ENCODE measurements at places on chromosomes 11 and 22.

DNA sequence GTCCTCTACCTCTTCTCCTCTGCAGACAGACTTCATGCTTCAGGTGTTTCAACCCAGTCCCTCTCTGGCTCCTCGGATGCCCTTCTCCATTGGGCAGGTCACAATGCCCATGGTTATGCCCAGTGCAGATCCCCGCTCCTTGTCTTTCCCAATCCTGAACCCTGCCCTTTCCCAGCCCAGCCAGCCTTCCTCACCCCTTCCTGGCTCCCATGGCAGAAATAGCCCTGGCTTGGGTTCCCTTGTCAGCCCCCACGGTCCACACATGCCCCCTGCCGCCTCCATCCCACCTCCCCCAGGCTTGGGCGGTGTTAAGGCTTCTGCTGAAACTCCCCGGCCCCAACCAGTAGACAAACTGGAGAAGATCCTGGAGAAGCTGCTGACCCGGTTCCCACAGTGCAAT, 9.3 kb upstream of the BACE1-AS start:
- no peak for DNase-seq

DNA sequence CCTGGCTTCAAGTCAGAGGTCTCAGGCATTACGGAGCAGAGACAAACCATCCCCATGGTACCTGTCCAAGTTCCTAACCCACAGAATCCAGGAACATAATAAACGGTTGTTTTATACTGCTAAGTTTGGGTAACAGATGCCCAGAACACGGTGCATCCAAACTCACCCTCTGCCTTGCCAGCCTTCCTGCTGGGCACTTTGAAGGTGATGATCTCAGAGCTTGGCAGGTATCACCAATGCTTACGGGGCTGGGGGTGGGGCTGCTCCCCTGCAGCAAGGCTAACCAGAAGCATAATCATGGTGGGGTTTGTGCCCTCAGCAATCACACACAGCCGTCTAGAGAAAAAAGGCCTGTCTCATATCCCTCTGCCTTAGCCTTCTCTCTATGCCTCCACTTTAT, 27.1 kb downstream of the DKK3 start:
- no peak for DNase-seq

DNA sequence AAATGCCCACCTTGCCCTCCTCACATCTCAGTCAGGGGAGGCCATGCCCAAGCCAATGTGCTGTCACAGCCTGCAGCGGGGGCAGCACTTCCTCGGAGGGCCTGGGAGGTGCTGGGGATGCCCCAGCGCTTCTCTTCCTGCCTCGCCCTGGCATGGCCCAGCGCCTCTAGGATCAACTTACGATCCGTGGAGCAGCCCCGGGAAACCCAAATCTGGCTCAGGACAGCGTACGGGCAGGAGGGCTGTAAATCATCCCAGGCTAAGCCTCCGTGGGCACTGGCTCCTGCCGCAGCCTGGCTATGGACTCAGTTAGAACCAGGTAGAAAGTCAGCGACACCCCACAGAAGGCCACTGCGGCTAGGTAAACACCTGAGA, 60.9 kb upstream of the EMID1 start:
- no peak for DNase-seq

DNA sequence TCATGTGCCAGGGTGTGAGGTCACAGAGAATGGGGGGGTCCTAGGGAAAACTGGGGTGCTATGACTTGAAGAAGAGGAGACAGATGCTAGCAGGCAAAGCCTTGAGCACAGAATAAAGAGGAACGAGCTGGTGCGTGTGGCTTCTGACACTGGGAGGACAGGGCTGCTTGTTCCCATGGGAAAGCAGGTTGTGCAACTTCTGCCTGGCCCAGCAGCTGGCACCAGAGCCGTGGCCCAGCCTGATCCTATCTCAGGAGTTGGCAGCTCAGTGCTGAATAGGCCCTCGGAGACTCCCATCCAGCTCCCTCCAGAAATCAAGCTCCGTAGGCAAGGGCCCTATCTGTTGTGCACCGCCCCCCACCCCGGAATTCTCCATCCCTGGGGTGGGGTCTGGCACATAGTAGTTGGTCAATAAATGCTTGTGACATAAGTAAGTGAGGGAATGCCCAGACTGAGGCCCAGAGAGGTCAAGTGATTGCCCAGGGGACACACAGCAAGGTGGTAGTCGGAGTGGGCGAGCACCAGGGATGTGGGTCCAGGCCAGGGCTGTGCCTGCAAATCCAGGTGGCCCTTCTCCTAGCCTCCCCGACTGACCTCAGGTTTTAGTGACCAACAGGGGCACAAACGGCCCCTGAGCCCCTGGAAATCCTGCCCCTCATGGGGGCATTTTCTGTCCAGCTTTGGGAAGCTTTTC, 19.5 kb upstream of the FADD start:
- no peak for DNase-seq

GRCh38 chr22:27307545-27308247, 493.9 kb downstream of the MN1 start:
- no peak for DNase-seq

DNA sequence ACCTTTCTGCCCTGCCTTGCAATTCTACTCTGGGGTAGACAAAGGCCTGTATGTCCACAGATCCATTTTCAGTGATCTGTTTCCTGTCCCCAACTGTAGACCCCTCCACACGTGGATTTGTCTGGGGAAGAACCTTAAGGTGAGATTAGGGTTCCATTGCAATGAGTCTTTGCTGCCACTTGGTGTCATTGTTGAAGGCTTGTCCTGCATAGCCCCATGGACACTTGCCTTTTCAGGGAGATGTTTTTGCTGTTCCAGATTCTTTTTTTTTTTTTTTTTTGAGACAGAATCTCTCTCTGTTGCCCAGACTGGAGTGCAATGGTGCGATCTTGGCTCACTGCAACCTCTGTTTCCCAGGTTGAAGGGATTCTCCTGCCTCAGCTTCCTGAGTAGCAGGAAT, 21.8 kb downstream of the SERPING1 start:
- DNase-seq = no peak

- no peak for DNase-seq
Measured at GRCh38 chr22:42368379-42369249, 63.6 kb downstream of the NFAM1 start.

GRCh38 chr11:72787216-72788104, 6.4 kb downstream of the STARD10 start:
- DNase-seq = no peak

DNA sequence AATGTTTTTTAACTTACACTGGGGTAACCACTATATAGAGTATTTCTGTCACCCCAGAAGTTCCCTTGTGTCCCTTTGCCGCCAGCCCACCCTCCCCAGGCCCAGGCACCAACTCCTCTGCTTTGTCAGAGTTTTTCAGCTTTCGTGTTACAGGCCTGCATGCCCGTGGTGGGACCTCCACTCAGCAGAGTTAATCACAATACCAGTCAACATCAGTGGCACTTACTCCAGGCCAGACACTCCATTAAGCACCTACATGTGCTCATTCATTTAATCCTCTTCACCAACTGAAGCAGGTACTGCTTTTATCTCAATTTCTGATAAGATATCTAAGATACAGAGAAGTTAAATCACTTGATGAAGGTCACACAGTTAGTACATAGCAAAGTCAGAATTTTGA, 63.3 kb downstream of the LIF start:
- no peak for DNase-seq

DNA sequence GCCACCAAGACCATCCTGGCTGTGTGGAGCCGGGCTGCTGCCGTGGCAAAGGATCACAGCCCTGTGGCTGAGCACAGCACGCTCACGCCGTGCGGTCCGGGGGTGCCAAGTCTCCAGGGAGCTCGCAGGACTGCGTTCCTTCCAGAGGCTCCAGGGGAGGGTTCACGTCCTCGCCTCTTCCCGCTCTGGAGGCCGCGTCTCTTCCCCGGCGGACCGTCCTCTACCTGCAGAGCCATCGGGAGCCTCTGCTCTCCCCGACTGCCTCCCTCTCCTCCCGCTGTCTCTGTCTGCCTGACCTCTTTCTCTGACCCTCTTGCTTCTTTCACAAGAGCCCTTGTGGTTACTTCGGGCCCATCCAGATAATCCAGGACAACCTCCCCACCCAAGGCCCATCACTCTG, 11.4 kb upstream of the MUC5AC start:
- no peak for DNase-seq

GRCh38 chr11:7677796-7678201, 4.5 kb upstream of the CYB5R2 start:
- peak; percentile 87 for DNase-seq

DNA sequence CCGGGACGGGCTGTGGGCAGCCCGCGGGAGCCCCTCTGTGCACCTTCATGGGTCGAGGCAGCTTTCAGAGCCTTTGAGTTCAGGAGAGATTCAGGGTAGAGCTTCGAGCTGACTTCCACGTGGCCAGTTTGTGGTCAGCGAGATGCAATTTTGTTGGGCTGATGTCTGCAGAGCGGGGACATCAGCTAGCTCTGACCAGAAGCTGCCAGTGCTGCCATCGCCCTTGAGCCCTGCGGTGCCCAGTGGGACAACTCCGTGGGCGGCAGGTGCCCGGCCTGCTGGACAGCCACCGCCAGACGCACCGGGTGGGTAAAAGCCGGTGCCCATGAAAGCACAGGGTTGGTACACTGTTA, 719 bp downstream of the TALDO1 start:
- DNase-seq = no peak

- no peak for DNase-seq
Measured at GRCh38 chr22:49170053-49170452, 657.6 kb downstream of the BRD1 start.

DNA sequence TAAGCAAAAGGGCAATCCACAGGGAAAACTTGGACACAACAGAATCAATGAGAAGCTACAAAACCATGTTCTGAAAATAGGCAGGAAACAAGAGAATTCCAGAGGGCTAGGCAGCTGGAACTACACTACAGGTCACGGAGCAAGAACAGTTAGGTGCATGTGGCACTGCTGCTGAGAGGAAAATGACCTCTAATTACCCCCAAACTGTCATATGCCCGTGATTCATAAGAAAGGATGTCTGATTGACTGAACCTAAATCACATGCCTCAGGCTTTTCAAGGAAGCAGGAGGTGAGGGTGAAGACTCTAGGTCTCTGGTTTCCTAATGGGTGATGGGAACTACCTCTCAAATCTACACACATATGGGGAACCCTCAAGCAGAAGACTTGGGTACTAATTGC, 17.9 kb upstream of the RRAS2 start:
- no peak for DNase-seq

DNA sequence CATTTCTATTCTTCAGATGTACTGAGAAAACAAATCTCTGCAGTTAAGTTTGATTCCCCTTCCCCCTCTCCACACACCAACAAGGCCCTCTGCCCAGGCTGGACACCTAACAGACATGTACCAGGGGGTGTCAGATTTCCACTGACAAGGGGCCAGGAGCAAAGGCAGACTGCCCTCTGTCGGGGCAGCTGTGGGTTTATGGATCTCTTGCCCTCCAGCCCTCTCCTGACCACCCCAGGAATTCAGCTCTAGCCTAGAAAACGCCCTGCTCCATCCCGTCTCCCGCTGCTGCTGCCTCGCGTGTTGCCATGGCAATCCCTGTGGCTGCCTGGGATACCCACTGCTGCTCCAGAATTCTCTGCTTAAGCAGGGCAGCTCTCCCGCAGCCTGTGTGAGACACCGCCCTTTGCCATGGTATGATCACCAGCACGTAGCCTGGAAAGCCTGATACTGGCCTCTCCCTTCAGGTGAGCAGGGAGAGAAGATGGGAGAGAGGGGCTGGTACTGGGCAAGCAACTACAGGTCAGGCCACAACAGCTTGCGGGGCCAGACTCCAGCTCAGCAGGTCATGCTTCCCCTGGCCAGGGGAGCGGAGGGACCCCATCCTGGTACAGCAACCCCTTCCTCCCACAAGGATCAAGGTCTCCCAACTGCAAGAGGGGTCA, 41.6 kb downstream of the BUD13 start:
- DNase-seq = no peak

GRCh38 chr11:46112961-46113607, 8.2 kb downstream of the PHF21A start:
- peak; percentile 60 for DNase-seq

- no peak for DNase-seq
Measured at GRCh38 chr11:65445101-65445603, 22.6 kb downstream of the NEAT1 start.

DNA sequence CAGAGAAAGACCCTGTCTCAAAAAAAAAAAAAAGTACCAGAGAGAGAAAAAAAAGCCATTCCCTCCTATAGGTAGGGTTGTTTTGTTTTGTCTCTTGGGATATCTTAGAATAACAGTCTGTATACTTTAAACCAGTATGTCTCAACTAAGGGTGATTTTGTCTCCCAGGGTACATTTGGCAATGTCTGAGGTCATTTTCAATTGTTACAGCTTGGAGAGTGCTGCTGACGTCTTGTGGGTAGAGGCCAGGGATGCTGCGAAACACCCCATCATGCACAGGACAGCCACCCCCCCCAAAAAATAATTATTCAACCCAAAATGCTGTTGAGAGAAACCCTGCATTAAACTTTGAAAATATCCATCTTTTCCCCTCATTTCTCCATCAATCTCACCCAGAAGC, 56.1 kb upstream of the CRTAM start:
- DNase-seq = no peak

DNA sequence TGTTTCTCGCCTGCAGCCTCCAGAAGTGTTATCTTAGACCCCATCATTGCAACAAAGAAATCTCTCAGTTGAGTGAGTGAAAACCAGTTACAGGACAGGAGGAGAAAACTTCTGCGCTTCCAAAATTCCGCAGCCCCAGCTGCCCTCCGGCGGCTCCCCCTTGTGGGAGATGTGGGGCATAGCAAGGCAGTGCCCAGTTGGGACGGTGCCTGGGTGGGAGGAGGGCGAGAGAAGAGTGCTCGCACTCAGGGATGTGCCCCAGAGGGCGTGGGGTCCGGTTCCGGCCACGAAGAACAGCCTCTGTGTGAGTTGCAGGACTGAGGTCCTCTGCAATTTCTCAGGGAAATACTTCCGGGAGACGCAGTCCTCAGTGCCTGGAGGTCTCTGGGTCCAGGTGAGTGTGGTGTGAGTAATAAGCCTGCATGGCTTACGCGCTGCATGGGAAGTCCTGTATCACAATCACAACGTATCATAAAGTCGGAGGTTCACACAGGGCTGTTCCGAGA, 87.0 kb upstream of the BLID start:
- DNase-seq = peak; percentile 91

- DNase-seq = no peak
Measured at GRCh38 chr22:36948273-36949225, 35.1 kb downstream of the CSF2RB start.

GRCh38 chr11:119369132-119369925, 12.2 kb downstream of the USP2 start:
- DNase-seq = no peak

DNA sequence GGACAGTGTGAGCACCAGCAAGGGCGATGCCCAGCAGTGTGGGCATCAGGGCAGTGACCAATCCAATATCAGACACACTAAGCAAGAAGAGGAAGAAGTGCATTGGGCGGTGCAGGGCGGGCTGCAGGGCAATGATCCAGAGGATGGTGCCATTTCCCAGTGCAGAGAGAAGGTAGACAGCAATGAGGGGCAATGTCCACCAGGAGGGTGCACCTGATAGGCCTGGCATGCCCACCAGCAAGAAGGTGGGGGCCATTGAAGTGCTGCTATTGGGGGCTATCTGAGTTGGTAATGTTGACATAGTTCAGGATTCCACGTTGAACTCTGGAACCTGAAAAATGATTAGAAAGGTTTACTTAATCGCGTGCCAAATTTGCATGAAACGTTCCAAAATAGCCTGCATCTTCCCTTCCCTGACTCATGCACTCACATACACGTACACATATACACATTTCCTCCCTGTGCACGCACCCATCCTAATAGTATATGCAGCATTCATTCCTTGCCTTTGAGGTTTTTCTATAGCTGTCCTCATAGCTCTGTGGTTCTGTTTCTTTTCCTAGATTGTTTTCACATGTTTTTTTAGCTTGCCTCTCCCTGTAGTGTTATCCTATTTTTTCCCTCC, at the start of gene OR51S1:
OR51S1 (minus strand) TSS at position 301 of the 625 bp plus-strand sequence; CDS start at position 301, 0 bp downstream.
- DNase-seq = no peak
